ENCODE measurements at places on chromosomes 3 and 15.

DNA sequence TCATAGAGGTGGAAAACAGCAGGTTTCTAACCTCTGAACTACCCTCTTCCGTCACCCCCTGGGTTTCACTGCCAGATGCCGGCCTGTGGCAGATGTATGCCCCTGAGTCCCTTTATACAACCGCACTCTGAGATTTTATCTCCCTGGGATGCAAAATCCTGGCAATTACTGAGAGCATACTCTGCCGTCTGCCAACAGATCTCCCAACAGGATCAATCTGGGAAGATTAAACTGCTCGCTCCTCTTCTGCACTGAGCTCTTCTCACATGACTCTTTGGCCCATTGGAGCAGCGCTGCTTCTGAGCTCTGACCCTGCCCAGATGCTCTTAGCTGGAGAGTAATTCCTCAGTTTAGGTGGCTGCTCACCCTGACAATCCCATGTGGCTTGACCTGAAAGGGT lies 133.2 kb downstream of the LIPC start:
- no peak for DNase-seq

GRCh38 chr3:195739561-195740111 lies 18.9 kb downstream of the MUC20 start:
- no peak for DNase-seq

DNA sequence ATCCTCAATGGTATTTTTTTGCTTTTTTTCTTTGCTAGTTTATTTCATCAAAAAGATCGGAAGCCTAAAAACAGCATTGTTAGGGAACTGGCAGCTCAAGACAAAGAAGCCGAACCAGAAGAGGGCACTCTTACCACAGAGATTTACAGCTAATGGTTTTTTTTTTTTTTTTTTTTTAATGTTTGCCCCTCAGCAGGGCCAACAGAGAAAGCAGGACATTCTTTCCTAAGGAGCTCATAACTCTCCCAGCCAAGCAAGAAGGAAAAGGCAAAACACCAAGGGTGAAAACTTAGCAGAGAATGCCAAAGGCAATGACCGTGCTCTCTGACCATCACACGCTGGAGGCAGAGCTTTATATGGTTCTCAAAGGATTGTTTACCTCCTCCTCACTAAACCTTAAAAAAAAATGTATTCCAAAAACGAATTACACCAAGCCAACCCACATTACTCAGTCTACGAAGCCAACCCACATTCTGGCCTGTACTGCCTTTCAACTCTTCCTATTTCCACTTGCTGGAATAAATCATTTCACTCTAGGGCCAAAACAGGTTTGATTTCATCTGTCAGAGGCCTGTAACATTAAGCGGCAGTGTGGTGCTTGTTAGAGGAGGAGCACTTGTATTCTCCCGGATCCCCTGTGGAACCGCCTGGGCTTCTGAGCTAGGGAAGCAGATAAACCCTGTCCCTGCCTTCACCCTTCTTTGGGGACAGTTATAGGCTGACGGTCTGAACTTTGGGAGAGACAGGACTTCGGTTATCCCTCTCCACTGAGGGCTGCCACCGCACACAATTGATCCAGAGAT lies 35.6 kb upstream of the GYG1 start:
- DNase-seq, result peak; percentile 67

GRCh38 chr3:139930211-139930610 lies 4.8 kb upstream of the CLSTN2 start:
- DNase-seq, result no peak

DNA sequence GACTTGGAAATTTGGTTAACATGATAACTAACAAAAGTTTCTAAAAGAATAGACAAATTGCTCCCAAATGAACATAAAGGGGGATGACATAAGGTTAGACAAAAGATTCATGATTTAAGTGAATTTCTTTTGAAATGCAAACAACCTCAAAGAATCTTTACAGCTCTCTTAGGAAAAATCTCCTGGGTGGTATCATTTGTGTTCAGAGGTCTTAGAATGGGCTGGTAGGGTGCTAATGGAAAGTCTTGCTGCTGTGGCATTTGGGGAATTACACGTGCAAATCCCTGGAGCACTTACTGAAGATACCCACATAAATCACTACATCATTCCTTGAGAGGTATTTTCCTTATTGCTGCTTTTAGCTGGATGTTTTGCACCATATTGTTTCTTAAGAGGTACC lies 14.4 kb upstream of the ROBO2 start:
- no peak for DNase-seq

Measured in pulmonary artery endothelial cell (primary cell).